H9 (cell line): ENCODE measurements at places on chromosomes 2 and 18.

- no peak for DNase-seq
These were observed 52.9 kb downstream of the SCG2 start for GRCh38 chr2:223549215-223549614.

- DNase-seq = no peak
These were observed 79.8 kb upstream of the PIK3C3 start for GRCh38 chr18:41875094-41875780.

DNA sequence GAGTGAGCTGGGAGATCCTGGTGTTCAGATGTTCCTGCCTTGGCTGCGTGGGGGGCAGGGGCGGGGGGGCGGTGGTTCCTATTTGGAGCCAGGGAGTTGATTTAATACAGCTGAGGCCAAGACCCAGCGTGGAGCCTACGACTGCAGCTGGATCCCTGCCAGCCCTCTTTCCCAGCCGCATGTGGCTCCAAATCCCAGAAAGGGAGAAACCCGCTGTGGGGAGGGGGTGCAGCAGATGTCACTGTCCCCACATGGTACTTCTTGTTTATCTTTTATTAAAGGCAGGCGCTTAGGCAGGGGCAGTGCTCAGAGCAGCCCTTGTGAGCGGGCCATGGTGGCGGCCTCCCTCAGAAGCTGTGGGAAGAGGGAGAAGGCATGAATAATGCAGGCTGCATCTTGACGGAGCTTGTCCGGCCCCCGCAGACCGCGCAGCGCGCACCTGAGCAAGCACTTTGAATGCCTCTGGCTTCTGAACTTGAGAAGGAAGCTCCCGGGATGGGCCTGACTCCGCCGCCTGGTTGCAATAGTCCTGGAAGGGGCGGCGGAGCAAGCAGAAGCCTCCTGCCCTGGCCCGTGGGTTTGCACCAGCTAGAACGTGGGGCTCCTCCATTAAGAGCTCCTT is 112.1 kb downstream of the GLI2 start:
- no peak for DNase-seq

DNA sequence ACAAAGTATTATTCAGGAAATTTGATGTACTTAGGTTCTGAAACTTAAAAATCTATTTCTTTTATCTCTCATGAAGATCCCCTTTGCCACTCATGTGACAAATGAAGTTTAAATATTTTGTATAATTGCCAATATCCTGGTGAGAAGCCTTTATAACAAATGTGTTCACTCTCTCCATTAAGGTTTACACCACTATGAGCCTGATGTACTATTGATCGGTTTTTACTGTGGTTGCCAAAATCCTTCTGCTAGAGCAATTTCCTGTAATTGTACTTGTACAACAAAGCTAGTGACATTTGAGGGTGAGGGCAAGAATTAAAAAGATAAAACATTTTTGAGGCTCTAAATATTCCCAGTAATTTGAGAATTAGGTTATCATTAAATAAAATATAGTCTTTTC is 222.3 kb upstream of the CDH19 start:
- no peak for DNase-seq

DNA sequence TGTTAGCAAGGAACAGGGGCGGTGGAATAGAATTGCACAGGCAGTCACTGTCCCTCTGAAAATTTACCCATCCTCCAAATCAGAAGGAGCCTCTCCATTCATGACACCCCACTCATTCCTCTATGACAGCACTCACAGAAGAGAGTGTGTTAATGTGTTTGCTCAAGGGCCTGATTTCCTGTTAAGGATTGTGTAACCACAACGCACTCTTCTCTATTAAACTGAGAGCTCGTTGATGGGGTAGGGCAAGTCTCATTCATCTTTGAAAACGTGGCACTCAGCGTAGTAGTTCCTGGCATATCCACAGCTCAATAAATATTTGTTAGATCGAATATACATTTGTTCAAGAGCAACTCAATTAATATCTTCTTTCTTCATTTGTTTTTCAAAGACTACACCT is 106.4 kb downstream of the VAPA start:
- no peak for DNase-seq

DNA sequence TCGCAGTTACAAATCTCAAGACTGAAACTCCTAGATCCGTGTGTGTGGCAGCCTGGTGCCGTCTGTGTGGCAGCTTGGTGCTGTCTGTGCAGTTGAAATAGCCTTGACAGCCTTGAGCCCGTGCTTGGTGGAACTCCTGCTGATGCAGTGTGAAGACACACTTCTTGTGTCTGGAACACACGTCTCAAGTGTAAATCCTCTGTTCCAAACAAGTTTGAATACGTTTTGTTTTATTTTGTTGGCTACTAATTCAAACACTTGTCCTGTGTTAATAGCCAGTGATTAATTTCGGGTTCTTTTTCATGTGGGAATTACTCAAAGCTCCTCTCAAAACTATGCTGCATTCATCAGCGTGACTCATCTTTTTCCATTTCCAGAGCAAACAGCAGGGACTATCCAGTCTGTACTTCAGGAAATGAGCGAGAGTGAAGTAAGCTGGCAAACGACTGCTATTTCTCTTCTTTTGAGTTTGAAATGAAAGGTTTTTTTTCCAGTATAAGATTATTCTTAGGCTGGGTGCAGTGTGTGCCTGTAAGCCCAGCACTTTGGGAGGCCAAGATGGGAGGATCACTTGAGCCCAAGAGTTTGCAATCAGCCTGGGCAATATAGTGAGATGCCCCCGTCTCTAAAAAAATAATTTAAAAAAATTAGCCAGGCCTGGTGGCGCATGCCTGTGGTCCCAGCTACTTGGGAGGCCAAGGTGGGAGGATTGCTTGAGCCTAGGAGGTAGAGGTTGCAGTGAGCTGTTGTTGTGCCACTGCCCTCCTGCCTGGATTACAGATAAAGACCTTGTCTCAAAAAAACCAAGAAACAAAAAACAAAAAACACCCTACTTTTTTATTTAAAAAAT is 152.9 kb downstream of the SPP2 start:
- no peak for DNase-seq

GRCh38 chr2:28544036-28544346 is 48.1 kb downstream of the PLB1 start:
- DNase-seq = no peak

DNA sequence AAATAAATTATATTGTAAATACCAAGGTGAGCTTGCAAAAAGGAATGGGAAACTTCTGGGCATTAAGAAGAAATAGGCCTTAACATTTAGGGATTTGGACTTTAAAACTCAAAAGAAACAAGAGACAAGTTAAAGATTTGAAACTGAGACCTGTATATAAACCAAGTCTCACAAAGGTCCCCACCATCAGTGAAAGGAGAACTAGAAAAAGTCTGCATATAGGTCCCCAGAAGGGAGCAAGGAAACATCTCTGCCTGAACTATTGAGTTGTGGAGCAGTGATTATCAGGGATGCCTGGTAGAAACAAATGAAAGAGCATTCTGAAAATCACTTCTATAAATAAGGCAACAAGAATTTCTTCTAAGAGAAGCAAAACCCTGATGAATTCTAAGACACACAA is 30.5 kb upstream of the ITGAV start:
- DNase-seq = no peak

DNA sequence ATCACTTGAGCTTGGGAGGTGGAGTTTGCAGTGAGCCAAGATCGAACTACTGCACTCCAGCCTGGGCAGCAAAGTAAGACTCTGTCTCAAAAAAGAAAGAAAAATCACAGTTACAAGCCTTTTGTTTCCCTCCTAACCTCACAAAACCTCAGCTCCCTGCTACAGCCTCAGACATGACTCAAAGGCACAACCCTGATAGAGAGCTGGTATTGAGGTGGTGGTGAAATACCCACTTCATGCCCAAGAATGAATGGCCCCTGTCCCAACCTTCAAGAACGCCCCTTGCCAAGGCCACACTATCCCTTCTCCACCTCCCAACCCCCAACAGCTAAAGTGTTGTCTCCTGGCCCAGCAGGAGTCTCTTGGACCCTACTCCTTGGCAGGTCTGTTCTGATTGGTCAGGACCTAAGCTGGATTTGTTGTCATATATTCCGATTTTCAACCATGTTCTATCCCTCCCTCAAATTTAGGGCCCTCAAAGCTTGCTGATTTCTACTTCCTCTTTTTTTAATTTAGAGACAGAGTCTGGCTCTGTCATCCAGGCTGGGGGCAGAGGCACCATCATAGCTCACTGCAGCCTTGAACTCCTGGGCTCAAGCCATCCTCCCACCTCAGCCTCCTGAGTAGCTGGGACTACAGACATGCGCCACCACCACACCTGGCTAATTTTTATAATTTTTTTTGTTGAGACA is 61.9 kb upstream of the BZW1 start:
- no peak for DNase-seq

GRCh38 chr2:216057688-216058193 is 23.9 kb downstream of the PECR start:
- DNase-seq = no peak

DNA sequence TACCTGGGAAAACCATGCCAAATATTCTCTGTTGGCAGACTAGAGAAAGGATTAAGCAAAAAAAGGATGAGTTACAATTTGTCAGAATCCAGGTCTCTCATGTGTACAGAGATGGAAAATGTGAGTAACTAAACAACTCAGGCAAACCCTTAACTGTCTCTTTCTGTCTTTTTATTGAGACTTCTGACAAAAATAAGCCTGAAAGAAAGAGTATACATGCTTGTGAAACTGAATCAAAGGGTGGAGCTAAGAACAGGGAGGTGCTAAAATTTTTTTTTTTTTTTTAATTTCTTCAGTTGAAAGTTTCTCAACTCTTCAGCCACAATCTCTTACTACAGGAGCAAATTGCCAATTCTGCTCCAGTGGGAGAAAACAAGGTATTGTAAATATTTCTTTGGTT is at the start of gene SERPINB10:
SERPINB10 (plus strand) TSS at position 295 of the 400 bp plus-strand sequence. CDS start 7,553 bp downstream, outside the sequence.
- DNase-seq = no peak

DNA sequence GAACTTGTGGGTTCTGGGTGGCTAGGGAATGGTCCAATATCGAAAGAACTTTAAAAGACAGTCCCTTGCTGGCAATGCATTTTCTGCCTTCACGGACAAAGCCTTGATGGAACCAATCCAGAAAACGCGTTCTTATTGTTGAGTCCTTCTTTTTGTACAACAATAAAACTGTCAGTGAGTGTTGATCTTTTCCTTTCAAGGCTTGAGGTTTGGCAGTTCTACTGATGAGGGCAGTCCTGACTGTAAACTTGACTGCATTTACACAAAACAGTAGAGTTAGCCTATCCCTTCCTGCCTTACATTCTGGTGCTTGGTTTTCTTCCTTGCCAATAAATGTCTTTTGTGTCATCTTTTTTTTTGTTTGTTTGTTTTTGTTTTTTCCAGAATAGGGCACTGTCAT is 2.5 kb upstream of the UGT1A7 start:
- no peak for DNase-seq

DNA sequence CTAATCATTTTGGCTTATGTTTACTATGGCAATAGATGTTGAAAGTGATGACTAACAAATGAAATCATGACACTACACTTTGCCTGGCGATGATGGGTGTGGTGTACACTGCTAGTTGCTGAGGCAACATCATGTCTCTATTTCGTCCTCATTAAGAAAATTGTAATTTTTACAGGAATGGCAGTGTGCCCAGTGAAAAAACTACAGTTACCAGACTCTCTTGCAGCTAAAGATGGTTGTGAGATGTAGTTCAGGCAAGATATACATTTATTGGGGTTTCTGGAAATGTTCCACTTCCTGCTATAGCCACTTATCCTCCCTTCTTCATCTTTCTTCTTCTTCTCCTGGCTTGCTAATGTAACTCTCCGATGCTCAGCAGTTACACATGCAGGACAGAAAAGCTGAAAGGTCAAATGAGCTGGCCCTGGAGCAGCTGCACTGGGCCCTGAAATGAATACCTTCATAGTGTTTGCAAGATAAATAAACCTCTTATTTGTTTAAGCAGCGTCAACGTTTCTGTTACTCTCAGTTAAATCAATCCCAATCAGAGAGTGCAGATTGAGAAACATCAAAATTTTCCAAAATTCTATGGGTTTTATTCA is 46.0 kb downstream of the SOCS6 start:
- DNase-seq = no peak

DNA sequence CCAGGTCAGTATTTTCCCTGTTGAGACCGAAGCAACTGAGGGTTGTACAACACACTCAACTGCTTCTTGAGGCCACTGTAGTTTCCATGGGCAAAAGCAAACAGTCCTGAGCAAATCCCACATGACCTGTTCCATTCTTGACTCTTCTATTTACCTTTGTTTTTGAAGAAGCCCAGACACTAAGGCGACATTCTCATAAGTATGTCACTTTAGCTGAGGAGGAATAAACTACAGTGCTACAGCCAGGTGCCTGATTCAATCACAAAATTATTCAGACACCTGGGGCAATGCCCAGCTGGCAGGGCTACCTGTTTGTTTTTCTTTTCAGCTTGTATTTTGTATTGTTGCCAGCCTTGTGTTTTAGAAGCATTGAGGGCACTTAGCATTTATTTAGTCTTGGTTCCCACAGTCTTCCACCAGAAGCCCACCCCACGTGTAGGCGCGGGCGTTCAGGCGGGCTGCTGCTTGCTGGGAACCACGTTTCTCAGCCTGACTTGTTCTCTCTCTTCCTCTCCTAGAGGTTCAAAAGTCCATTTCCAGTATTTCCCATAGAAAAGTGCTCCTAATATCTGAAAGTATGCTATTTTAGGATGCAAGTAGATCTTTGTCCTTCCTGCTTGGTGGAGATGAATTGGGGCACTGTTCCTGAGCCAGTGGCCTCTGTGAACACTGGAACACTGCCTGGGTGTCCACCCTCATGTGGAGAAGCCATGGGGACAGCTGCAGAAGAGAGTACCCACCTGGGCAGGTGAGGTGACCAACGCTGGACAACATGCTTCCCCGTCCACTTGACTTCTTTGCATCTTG is 99.0 kb upstream of the COPS8 start:
- no peak for DNase-seq

GRCh38 chr2:217824223-217824622 is 178.6 kb downstream of the TNS1 start:
- DNase-seq = no peak

GRCh38 chr18:12291690-12292089 is 16.4 kb upstream of the TUBB6 start:
- no peak for DNase-seq

- peak; percentile 66 for DNase-seq
These were observed 2.0 kb downstream of the CNNM4 start for GRCh38 chr2:96762529-96763311.

DNA sequence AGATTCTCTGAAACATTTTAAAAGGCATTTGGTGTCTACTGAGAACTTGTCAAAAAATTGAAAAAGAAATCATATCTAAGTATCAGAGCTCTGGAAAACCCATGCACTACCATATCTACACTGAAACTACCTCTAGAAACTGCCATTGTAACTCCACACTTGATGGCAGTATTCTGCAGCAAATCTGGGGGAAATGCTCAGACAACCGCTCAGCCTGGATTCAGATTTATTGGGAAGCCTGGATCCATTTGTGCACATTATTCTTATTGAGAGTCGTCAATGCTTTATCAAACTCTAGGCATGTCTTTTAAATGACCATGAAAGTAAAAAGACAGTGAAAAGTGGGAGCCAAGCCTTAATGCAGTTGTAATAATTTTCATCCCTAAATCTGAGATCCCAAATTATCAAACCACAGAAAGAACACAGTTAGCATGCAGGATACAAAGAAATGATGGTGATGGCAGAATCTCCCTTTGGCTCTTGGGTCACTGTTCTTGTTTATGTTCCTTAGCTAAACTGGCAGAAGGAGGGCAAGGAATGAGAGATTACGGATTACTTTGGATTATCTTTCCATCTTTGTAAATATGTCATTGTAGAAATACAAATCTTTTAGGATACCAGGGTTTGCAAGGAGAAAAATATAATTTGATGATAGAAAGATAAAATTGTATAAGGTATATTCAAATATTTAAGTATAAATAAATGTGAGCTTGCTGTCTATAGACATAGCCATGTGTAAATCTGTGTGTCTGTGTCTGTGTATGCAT is 512.1 kb upstream of the SYT4 start:
- DNase-seq = no peak
